RKO (cell line): ENCODE measurements at places on chromosomes 2 and 18.

GRCh38 chr2:236739663-236740062 lies 170.0 kb downstream of the ACKR3 start:
- DNase-seq, result no peak

DNA sequence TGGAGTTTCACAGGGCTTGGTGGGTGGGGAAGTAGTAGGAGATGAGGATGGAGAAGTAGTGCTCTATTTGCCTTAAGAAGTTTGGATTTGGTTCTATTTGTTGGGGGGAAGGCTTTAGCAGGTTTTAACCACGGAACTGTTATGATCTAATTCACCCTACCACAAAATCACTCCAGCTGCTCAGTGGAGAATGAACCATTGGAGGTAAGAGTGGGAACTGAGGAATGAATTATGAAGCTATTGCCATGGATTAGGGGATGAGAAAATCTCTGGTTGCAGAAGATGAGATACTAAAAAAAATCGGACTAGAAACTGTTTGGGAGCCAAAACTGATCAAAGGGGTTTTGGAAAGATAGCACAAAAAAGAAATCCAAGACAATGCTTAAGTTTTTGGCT lies 488.9 kb downstream of the DLGAP1 start:
- no peak for DNase-seq

GRCh38 chr18:44035554-44035953 lies 645.1 kb upstream of the SETBP1 start:
- no peak for DNase-seq

- peak; percentile 6 for DNase-seq
Observed at GRCh38 chr18:62521593-62521992, 1.2 kb upstream of the ZCCHC2 start.

DNA sequence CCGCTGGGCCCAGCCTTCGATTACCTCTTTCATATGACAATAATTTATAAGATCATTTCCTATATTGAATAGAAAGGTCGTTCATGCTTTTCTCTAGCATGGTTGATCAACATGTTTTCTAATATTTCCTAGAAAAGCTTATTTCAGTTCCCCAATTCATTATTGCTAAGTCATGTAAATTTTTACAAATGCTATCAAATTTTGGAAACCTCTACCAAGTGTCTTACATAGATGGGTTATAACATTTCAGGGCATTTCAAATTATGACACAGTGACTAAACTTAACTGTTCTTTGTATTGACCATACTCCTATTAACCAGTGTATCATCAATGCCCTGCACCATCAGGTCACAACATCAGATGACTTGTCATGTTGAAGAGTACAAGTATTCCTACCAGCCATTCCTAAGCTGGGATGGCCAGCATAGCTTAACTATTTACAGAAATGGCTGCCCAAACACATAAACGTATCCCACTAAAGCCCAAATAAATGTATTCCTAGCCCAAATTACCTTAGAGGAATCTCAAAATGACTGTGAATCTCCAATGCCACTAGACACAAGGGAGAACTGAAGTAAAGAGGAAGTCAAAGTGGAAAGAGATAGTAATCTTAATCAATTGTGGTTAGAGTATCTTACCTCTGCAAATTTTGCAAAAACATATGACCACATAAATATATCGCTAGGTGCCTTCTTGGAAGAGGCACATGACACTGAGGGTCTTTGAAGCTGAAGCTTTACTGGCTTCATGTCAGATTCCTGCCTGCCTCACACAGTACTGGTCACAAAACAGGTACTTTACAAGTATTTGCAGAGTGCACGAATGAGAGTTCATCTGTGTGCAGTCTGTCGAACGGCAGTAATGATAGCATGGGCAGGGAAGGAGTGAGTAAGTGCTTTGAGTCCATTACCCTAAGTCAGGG lies 87.3 kb upstream of the TLK1 start:
- DNase-seq, result no peak
